Suppressor macrophage treated with lipopolysaccharide for 4 hours (primary cell): ENCODE measurements at places on chromosomes 1 and 21.

DNA sequence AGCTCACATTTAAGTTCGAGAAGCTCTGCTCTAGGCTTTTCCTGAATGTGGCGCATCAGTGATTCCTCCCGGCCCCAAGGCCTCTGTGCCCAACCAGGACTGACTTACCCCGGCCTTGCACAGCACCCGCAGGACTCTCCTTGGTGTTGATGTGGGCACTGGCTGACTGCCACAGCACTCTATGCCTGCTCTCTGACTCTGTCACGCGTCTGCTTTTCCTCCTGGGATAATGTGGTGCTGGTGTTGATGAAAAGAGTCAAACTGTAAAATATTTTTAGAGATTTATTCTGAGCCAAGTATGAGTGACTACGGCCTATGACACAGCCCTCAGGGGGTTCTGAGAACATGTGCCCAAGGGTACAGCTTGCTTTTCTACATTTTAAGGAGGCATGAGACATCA lies 15.5 kb upstream of the SLC2A5 start:
- DNase-seq, result no peak

- DNase-seq, result no peak
Measured at GRCh38 chr1:83762416-83762815, 236.5 kb downstream of the TTLL7 start.

GRCh38 chr1:111803951-111804350 lies 48.2 kb downstream of the DDX20 start:
- DNase-seq, result no peak

DNA sequence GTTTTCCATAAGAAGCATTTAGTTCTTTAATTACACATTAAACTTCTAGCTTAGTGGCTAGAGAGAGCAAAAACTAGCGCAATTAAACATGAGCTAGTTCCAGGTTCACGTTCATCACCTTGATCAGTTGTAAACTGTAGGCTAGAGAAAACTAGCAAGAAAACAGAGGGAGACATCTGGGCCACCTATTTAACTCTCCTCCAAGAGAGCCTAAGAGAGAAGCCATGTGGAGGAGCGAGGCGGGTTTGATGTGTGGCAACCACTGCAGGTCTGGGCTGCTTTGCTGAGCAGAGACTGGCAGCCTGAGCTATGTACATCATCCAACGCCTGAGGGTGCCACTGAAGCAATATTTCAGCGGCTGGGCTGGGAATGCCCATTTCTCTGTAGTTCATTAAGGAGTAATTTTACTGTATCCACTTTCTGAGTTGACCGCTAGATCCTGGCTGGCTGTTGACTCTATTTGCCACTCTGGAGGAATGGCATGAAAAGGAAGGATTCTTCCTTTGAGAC lies 252.9 kb downstream of the DYRK1A start:
- no peak for DNase-seq

DNA sequence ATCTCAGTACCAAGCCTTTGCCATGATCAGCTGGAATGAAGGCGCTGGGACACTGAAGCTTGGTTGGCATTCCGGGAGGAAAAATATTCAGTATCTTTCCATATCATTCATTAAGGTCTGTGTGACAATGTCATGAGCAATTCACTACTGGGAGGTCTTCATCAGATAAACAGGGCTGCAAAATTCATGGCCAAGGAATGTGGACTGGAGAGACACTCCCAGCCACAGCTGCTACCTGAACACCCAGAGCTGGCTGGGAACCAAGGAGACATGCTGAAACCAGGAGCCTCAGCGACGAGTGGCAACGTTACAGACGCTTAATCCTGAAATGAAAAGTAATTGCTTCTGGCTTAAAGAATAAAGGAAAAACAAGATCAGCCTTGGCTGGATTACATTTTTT lies 30.6 kb upstream of the DDAH1 start:
- DNase-seq, result no peak

GRCh38 chr1:112716133-112716720 lies 1.1 kb upstream of the PPM1J start:
- peak; percentile 94 for DNase-seq
